ENCODE measurements at places on chromosomes 2 and 18.

- peak; percentile 65 for DNase-seq
Measured at GRCh38 chr18:35005963-35006577, 35.1 kb upstream of the MAPRE2 start.

DNA sequence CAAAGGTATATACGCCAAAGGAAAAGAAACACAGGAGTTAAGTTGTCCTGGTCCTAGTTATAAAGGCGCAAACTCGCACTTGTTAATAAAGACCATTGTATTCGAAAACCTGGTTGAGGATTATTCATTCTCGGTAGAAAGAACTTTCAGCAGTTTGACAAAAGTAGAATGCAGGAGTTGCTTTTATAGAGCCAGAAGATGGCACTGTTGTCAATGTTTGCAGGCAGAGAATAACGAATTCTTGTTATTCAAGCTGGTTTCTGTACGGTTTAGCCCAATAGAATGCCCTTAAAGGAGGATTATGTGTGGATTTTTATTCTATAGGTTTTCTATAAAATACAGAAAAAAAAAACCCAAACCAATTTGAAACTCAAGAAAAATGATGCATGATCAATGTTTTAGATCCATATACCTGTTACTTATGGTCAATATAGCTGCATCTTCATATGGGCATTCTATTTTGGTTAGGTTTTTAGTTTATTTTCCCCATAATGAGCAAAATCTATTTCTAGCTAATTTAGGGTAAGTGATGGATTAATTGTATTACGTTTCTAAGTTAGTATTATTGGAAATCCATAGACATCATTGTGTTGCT, 510.3 kb downstream of the PLCL1 start:
- DNase-seq: peak; percentile 57

GRCh38 chr2:201660293-201660895, 17.1 kb upstream of the TMEM237 start:
- no peak for DNase-seq

- no peak for DNase-seq
Measured at GRCh38 chr2:235614900-235615712, 121.3 kb downstream of the AGAP1 start.

- DNase-seq: no peak
Measured at GRCh38 chr2:65158557-65158956, 28.7 kb upstream of the RAB1A start.

DNA sequence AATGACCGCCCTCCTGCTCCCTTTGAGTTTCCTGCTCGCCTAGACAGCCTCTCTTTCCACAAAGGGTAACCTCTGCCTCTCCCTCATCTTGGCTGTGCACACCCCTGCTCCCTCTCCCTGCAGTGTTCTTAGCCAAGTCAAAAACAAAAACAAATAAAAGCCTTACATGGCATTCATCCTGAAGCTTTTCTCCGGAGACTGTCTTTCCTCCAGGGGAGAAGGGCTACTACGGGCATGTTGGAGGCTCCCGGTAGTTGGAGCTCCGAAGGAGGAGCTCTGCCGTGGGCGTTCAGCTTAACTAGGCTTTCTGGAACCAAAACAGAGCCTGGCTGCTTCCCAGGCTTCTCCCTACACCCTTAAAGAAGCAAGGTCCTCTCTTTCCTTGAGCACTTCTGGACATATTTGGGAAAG, 104.2 kb downstream of the TPGS2 start:
- no peak for DNase-seq

GRCh38 chr2:69099541-69099940, 86.6 kb downstream of the ANTXR1 start:
- no peak for DNase-seq

- DNase-seq: peak; percentile 17
Measured at GRCh38 chr2:197804758-197805714, 643 bp downstream of the PLCL1 start.

- no peak for DNase-seq
Measured at GRCh38 chr18:77393519-77393918, 143.9 kb downstream of the GALR1 start.

DNA sequence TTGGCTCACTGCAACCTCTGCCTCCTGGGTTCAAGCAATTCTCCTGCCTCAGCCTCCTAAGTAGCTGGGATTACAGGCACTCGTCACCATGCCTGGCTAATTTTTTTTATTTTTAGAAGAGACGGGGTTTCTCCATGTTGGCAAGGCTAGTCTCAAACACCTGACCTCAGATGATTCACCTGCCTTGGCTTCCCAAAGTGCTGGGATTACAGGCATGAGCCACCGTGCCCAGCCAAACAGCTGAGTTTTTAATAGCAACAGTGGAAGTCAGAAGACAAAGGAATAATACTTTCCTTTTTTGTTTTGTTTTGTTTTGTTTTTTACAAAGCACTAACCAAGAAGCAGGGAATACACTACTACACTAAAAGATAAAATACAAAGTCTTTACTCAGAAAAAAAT, 16.9 kb downstream of the GPR75 start:
- DNase-seq: no peak

- DNase-seq: peak; percentile 63
Measured at GRCh38 chr2:215537611-215538010, 101.7 kb upstream of the FN1 start.

DNA sequence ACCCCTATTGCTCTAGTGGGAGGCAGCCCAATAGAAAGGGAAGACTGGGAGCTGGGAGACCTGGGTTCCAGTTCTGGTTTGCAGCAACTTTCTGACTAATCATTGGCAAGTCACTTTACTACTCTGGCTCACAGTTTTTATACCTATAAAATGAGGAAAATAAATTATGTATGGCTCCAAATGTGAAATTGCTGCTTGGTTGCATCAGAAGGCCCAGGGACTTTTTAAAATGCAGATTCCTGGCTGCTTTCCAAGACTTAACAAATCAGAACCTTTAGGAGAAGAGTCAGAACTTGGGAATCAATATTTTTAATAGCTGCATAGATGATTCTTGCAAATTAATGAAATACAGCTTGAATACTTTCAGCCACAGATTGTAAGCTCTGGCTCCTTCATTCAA, 943.9 kb downstream of the EPHA4 start:
- DNase-seq: no peak

- no peak for DNase-seq
Measured at GRCh38 chr2:109447776-109448175, 166.0 kb downstream of the SEPTIN10 start.

DNA sequence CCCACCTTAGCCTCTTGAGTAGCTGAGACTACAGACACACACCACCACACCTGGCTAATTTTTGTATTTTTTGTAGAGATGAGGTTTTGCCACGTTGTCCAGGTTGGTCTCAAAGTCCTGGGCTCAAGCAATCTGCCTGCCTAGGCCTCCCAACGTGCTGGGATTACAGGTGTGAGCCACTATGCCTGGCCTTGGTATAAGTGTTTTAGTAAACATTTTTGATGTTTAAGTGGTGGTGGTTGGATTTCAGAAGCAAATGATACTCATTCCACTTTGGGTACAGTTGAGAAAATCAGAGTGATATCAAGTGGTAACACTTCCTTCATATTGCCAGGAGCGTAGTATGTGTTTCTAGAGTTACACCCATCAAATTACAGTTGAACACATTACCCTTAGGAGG, 25.4 kb downstream of the ACADL start:
- DNase-seq: no peak

DNA sequence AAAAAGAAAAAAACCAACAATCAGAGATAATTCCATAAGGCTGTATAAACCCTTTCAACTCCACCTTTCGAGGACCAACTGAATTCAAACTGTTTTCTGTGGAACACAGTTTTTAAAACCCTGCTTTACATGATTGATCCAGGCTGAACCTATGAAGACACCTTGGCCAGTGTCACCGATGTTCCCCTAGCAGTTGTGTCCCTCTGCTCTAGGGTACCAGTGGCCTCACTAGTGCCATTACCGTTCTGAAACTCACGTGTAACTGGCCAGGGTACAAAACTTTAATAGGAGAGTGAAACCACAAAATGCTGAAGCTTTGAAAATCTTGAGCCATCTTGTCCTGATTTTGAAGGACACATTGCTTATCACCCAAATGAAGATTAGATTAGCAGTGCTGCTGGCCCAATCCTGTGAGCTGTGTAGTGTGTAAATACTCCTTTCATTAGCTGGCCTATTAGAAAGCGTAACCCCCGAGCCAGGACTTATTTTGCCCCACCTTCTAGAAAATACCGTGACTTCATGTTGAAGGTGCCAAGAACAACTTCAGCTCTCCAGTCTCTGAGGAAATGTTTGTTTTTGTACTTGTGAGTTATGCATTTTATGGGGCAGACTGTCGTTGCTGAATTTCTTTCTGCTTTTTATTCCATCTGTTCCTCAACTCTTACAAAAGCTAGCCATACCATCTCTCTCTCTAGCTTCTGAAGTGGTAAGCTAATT, 147.8 kb upstream of the MAP3K20 start:
- DNase-seq: peak; percentile 67

- DNase-seq: no peak
Measured at GRCh38 chr2:168182550-168183249, 64.7 kb downstream of the STK39 start.

GRCh38 chr2:24049485-24050021, at the start of gene FKBP1B:
TSS of gene FKBP1B (plus strand) at chr2:24049741. CDS start at chr2:24049850, 109 bp downstream.
- peak; percentile 56 for DNase-seq

DNA sequence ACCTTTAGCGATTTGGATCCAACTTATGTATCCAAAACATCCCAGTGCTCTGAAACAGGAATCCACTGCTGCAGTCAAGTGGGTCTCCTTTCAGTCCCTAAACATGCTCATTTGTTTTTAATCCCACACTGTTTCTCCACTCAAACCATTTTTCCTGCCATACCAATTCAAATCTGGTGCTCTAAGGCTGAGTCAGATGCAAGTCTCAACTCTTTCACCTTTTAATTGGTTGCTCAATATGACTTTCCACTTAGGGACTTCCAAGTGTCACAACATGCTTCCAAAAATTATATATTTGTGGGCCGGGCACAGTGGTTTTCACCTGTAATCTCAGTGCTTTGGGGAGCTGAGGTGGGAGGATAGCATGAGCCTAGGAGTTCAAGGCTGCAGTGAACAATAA, 113.4 kb upstream of the TANK start:
- DNase-seq: no peak

DNA sequence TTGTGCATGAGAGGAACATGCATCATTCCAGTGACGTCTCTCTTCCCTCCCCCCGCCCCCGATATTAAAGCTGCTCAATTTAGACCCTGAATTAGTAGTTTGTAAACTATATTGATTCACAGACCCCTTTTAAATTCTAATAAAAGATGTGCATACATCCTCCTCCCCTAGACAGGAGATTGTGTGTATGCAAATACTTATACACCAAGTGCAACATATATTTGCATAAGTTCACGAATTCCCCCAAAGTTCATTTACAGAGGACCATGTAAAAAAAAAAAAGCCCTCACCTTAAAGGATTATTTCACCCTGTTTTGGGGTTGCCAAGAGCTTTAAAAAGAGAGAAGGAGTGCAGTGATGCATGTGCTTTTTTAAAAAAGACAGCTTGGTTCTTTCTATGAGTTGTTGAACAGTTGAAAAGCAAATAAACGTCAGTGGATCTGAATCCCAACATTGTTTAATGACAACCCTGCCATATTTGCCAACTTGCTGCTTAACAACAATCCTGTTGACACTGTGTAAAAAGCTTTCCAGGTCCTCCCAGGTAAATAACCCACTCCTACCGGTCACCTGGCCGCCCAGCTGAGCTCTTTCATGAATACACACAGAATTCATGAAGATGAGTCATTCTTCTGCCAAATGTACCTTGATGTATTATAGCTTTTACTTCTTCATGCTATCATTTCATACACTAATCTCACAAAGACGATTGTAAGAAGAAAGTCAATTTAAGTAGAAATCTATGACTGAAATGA, 211.5 kb downstream of the IKZF2 start:
- DNase-seq: no peak

DNA sequence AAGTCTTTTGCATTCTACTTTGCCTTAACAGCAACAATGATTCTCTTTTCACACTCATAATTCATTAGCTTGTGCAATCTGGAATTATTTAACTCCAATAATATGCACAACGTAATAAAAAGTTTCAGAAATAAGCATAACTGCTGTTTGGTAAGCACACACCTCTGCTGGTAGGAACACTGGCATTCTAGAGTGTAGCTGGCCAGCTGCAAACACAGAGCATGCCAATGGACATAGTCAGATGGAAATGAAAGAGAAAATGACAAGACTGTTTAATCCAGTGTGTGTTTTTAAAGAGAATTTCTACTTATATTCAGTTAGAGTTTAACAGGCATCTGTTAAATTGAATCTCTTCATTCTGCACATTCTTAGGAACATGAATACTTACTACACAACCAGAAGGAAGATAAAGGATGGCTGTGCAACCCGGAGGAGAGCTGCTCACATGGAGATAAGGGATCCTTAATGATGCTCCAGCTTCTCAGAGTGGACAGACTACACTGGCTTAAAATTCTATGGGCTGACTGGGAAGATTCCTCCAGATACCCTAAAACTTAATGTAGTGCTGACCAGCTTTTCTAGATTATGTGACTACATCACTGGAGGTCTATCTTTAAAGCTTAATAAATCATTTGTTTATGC, 94.6 kb upstream of the CHAC2 start:
- DNase-seq: no peak

GRCh38 chr2:218249691-218250090, 11.1 kb upstream of the GPBAR1 start:
- DNase-seq: no peak

DNA sequence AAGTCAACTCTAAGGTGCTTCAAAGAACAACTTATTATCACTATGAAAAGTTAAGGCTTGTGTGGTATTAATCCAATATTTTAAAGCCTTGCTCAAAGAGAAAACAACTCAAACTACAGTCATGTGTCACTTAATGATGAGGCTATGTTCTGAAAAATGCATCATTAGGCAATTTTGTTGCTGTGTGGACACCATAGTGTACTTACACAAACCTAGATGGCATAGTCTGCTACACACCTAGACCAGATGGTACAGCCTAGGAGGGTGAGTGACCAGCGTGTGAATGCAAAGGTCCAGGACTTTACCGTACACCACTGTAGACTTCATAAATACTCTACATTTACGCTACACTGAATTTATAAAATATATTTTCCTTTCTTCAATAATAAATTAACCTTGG, 3.0 kb downstream of the MBOAT2 start:
- DNase-seq: no peak

GRCh38 chr18:79901665-79902064, 49.8 kb downstream of the SLC66A2 start:
- DNase-seq: no peak

- DNase-seq: peak; percentile 59
Measured at GRCh38 chr2:175414882-175415487, 233.5 kb upstream of the ATP5MC3 start.

GRCh38 chr2:143611336-143611735, 482.1 kb downstream of the ARHGAP15 start:
- no peak for DNase-seq

- no peak for DNase-seq
Measured at GRCh38 chr2:9634133-9634532, 3.3 kb upstream of the YWHAQ start.

DNA sequence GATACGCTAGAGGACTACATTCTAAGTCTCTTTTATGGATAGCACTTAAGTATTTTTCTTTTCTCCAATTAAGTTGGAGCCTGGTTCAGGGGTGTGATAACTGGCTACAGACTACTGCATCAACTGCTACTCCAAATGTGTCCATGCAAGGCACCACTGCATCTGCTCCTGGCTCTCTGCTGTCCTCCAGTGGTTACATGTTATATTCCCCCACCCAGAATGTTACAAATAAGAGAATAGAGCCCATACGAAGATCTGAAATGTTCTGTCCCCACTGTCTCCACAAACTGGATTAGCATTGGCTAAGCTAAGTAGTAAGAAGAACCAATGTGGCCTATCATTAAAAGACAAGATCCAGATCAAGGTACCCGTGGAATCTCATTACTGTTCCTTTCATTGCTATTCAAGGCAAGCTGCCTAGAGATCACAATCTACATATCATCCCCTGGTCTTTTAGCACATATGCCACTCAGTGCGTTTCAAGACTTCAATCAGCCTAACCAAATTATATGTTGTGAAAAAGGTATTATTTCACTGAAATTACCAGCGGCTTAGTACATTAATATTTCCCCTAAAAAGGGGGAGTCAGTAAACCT, 308.3 kb upstream of the SLC8A1 start:
- peak; percentile 7 for DNase-seq

All from renal pelvis (tissue), 12 donors.